Left renal pelvis (tissue), 4 donors: ENCODE measurements at places on chromosomes 2 and 18. TPM values are rescaled to one million over a fixed set of nuclear protein-coding genes. Genes with fewer than 3 reads are reported as not detected.

DNA sequence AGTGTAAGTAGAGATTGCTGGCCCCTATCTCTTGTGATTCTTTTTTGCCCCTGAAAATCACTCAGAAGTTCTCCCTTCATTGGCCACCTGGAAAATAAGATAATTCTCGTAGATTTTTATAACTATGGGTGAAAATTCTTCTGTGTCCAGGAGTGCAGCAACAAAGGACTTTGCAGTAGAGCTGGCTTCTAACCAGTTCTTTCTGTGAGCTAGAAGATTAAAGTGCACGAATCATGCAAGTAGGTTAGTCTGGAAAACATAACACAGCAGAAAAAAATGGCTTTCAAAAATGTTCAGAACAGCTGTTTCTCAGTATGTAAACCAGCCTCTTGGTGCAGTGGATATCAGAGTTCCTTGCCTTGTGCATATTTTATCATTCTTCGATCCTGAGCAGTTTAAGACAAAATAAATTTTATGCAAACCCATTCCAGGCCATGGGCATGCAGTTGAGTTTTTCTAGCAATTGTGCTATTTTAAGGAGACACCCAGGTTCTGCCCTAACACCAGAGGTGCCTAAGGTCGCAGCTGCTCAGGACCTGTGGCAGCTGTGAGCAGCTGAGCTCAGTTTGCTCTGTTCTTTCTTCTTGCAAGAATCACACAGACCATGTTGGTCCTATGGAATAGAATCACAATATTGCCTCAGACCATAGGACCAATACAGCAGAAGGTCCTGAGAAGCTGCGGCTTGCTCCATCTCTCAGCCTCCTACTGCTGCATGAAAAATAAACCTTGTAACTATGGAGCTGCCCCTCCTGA lies 80.9 kb upstream of the BCL2L11 start:
- DNase-seq, result no peak

The CFAP221 gene
- polyA plus RNA-seq, result 2.9 TPM

The LYPD6B gene
- 32.2 TPM for polyA plus RNA-seq

DNA sequence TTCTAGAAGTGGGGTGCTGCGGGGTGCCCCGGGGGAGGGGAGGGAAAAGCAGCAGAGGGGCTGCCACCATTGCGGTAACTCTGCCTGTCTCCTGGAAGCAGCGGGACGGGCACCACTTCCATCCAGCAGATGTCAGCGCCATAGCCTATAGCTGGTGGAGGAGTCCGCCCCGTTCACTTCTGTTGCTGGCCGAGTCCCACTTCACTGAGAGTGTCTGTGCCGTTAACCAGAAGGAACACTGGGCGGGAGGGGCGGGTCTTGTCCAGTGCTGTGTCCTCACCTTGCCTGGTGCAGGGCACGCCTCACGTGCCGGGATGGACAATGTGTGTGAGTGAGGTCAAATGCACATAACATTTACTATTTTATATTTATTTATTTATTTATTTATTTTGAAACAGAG lies 19.3 kb upstream of the ODC1 start:
- no peak for DNase-seq

GRCh38 chr2:69781321-69782248 lies 39.7 kb downstream of the ANXA4 start:
- DNase-seq, result no peak

The CCDC141 gene
- polyA plus RNA-seq, result 0.49 TPM

GRCh38 chr2:143192716-143193115 lies 63.5 kb downstream of the ARHGAP15 start:
- no peak for DNase-seq

The TMEM182 gene
- 7.5 TPM for polyA plus RNA-seq

The TUBB8B gene
- polyA plus RNA-seq, result 0.42 TPM

GRCh38 chr2:60586081-60586480 lies 32.6 kb upstream of the BCL11A start:
- no peak for DNase-seq

DNA sequence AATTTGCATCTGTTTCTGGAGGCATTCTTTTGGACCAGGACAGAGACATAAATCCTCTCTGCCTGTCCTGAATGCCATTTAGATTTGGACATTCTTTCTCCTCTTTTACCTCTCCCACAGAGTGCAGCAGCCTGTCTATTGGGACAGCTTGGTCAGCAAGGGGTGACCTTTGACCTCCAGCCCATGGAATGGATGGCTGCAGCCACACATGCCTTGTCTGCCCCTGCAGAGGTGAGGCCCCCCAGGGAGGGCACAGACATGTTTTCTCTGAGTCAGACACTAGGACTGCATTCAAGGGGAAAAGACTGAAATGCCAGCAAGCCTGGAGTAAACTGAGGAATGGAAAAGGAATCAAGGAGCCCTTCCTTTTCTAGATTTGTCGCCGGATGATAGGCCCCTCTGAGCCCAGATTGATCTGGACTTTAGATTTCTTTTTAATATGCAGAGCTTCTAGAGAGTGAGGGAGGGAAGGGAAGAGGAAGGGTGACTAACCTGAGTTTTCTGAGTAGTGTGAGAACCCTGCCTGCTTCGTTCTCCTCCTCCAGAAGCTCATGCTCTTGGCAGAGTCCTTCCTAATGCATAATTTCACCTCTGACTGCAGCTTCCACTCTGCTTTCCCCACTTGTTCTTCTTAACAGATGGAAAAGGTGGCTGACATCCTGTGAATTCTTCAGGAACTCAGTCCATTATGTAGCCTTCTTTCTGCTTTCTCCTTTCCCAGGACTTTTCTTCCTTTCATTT lies 16.1 kb upstream of the TTLL4 start:
- no peak for DNase-seq

DNA sequence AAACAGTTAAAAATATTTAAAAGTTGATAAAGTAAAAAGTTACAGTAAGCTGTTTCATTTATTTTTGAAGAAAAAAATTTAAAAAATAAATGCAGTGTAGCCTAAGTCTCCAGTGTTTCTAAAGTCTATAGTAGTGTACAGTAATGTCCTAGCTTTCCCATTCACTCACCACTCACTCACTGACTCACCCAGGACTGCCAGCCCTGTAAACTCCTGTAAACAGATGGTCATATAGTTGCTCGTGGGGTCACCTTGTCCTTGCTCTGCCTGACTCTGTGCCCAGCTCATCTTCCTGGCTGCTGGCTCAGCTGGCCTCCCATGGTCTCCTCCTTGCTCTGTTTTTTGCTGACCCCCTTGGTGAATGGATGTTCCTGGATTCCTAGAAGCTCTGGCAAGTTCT lies 180.3 kb downstream of the VAPA start:
- no peak for DNase-seq

The COL5A2 gene
- 428 TPM for polyA plus RNA-seq

DNA sequence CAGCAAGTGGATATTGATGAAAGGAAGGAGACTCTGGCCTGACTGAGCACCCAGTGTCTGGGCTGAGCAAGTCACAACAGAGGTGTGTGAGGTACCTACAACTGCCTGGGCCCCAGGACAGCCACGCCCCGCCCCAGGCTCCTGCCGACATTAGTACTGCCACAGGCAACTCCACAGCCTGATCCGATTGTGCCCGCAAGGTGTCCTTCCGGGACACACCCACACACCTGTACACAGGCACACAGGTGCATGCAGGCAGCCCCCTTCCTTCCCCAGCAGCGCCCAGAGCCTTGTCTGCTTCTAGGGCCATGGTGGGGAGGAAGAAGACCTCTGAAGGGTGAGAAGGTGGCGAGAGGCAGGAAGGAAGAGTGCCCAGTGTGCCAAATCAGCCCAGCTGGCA lies 83.6 kb downstream of the TNS1 start:
- DNase-seq, result no peak

DNA sequence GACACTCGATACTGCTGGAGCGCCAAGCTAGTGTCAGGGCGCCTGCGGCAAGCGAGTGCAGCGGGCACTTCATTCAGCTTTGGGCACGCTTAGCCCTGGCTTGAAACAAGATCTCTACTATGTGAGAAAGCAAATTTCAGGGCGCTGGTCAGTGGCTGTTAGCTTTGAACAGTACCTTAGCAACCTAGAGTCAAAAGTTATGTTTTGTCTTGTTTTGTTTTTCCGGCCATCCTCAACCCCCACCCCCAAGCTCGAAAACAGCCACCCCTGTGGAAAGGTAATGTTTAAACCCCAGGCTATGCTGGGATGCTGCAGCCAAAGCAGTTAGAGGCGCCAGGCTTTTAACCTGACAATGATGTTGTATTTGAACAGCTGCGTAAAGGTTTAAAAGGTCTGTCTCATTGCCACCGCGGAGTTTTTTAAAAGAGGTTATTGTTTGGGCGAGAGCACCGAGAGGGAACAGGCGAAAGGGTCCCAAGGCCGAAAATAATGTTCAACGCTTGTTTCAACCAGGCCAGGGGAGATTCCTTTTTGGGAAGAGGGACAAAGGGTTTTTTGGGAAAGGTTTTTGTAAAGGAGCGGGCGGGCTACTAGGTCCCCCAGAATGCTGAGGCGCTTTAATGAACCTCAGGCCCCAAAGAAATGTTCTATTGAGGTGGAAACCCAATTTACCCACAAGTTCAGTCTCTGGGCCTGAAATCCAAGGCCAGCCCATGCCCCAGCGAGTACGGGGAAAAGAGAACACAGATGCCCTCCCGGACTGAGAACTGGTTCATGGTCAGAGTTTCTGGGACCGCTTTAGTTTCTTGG lies 2.3 kb upstream of the HOXD10 start:
- DNase-seq, result no peak

The TNFAIP6 gene
- polyA plus RNA-seq, result 4.8 TPM

- DNase-seq, result no peak
Measured at GRCh38 chr2:132884705-132885104, 214.7 kb upstream of the LYPD1 start.

DNA sequence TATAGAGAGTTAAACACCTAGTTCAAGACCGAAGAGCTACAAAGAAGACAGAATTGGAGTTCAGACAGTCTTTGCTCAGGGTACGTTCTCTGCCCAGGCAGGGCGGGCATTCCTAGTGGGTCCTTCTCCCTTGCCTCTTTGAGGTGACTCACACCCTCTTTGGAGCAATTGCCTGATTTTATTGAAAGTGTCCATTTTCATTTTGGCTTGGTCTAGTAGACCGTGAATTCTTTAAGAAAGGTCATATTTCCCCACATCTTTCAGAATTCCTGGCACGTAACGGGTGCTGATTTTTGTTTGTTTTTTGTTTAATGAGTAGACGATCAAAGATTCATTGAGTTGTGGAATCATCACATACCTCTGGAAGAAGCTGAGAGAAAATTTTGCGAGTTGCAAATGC lies 871.5 kb downstream of the RNF144A start:
- no peak for DNase-seq

- DNase-seq, result no peak
Measured at GRCh38 chr2:109482361-109482861, 131.4 kb downstream of the SEPTIN10 start.

DNA sequence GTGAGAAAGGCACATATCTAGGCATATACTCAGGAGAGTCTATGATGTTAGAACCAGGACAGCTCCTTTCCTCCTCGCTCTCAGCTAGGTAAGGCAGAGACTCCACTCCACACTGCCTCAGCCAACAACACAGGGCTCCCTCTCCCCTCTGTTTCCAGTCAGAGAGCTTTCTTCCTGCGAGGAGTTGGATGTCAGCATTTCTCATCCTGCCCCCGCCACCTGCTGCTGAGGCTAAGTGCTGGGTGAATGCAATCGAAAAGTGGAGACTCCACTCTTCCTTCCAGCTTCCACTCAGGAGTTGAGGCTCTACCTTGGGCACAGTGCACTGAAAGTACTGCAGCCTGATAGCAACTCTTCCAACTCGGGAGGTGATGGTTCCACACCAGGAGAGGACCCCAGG lies 177.2 kb upstream of the RAB6C start:
- no peak for DNase-seq

DNA sequence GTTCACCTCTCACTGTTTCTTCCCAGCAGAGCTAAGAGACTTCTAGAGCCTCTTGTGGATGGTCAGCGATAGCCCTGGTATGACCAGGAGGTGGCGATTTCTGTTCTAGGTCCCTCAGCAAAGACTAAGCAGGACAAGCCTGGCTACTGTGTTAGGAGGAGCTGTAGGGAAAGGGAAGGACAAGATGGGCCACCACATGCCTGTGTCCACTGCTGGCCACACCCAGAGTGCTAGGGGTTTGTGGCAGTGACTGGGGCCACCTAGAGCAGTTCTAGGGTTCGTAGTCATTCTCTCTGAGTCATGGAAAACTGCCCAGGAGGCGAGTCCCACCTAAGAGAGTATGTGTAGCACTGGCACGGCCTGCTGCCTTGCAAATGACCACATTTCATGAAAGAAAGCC lies 179.4 kb downstream of the ALPK2 start:
- DNase-seq, result no peak

The SERPINB8 gene
- polyA plus RNA-seq, result 4.1 TPM

- DNase-seq, result no peak
Measured at GRCh38 chr2:169736902-169737301, 3.3 kb downstream of the KLHL23 start.

- no peak for DNase-seq
Measured at GRCh38 chr18:13581496-13582177, 144.7 kb downstream of the FAM210A start.

The BMP10 gene
- not detected for polyA plus RNA-seq

DNA sequence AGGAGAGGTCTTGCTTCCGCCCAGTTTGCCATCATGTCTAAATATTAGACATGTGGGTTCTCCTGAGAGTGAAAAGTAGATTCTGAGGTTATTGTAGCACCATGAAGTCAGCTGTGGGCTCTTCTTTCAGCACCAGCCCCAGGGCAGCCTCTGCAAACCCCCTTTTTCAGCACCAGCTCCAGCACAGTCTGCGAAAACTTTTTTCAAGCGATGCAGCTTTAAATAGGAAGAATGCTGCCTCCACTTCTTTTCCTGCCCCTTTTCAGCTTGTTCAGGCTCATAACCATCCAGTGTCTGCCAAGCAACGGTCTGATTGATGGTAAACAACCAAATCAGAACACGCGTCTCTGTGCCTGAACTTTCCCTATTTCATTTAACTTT lies at the start of gene COL5A2:
Gene COL5A2 (minus strand): TSS at position 192 of the 381 bp plus-strand sequence. CDS start 157 bp downstream, at position 35.
- peak; percentile 38 for DNase-seq

The FARSB gene
- 24.8 TPM for polyA plus RNA-seq

The RNU2-63P gene
- not detected for polyA plus RNA-seq

- DNase-seq, result no peak
Measured at GRCh38 chr2:42495611-42496010, 1.8 kb upstream of the KCNG3 start.

The SRD5A2 gene
- 0.11 TPM for polyA plus RNA-seq

The IL36A gene
- not detected for polyA plus RNA-seq

DNA sequence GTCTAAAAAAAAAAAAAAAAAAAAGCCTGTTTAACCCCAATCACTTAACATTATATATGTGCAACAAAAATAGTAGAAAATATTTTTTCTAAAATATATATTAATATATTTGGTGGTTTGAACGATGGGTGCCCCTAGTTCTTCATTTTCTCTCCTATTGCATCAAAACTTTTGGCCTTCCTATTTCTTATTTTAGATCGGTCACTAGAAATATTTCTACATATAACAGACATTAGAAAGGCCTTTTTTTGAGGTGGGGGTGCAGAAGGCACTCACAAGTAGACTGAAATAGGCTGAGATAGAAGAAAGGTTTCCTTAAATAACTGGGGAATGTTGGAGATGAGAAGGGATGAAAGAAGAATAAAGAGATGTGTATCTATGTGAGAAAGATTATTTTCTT lies 49.3 kb upstream of the AP1S3 start:
- no peak for DNase-seq

DNA sequence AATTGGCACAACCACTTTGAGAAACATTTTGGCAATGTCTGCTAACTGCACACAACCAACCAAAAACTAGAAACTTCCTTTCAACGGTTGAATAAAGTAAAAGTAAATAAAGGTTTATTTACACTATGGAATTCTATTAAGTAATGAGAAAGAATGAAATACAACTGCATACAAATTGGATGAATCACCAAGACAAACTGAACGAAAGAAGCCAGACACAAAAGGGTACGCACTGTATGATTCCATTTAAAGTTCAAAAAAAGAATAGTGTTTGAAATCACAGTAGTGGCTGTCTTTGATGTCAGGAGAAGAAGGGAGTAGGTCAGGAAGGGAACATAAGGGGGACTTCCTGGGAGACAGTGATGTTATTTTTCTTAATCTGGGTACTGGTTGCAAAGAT lies 46.5 kb upstream of the SULT1C3 start:
- no peak for DNase-seq

The RTP5 gene
- polyA plus RNA-seq, result not detected

The APCDD1 gene
- 148 TPM for polyA plus RNA-seq
